Small intestine (tissue), 16 donors: ENCODE measurements at places on chromosomes 1 and 21. TPM values are rescaled to one million over a fixed set of nuclear protein-coding genes. Genes with fewer than 3 reads are reported as not detected.

Gene FAM72D
- not detected for polyA plus RNA-seq

Gene CRYAA
- not detected for polyA plus RNA-seq

Gene SPATA6
- 2.5 TPM for polyA plus RNA-seq

Gene SELE
- polyA plus RNA-seq: 1.6 TPM

Gene RIPK4
- 28.4 TPM for polyA plus RNA-seq
